ENCODE measurements at places on chromosomes 3 and 15. TPM values are rescaled to one million over a fixed set of nuclear protein-coding genes. Genes with fewer than 3 reads are reported as not detected.

The SAXO2 gene
- total RNA-seq: 2.0 TPM

The EIF4A2 gene
- total RNA-seq: 383 TPM

The P2RY12 gene
- total RNA-seq: not detected

The SCG5 gene
- total RNA-seq: 2.8 TPM

The FSD2 gene
- not detected for total RNA-seq

The NTRK3 gene
- not detected for total RNA-seq

The GNAT1 gene
- total RNA-seq: not detected

The CCRL2 gene
- total RNA-seq: 10.1 TPM

The CPB1 gene
- not detected for total RNA-seq

The GOLGA8N gene
- total RNA-seq: 32.0 TPM

The GOLGA6L9 gene
- total RNA-seq: 2.1 TPM

The PCNP gene
- 181 TPM for total RNA-seq

The LRRC31 gene
- total RNA-seq: not detected

The GOLGA8T gene
- 1.3 TPM for total RNA-seq

The ASB14 gene
- not detected for total RNA-seq

The GOLGA6B gene
- total RNA-seq: not detected

The FANCD2OS gene
- not detected for total RNA-seq

The HHATL gene
- not detected for total RNA-seq

The CLRN1 gene
- not detected for total RNA-seq

The AMT gene
- total RNA-seq: 4.7 TPM

The MUC20 gene
- 1.7 TPM for total RNA-seq

The ACP3 gene
- total RNA-seq: not detected

The LRRC34 gene
- total RNA-seq: 12.0 TPM

The SHC4 gene
- total RNA-seq: 0.65 TPM

The NPAP1 gene
- not detected for total RNA-seq

The NRROS gene
- total RNA-seq: 37.5 TPM

The DNAJC13 gene
- total RNA-seq: 34.3 TPM

The ST3GAL6 gene
- total RNA-seq: not detected

The FSIP1 gene
- 0.73 TPM for total RNA-seq

The CORO2B gene
- total RNA-seq: not detected

The AADACL2 gene
- total RNA-seq: not detected

The CD200R1 gene
- 7.8 TPM for total RNA-seq

The ZNF35 gene
- total RNA-seq: 3.7 TPM

The GJD2 gene
- not detected for total RNA-seq

The ATOSA gene
- 29.2 TPM for total RNA-seq

The FBXO45 gene
- total RNA-seq: 16.1 TPM
